IMR-90 (cell line): ENCODE measurements at places on chromosomes 2 and 18. TPM values are rescaled to one million over a fixed set of nuclear protein-coding genes. Genes with fewer than 3 reads are reported as not detected.

- DNase-seq = peak; percentile 93
These were observed 136.4 kb downstream of the TPGS2 start for GRCh38 chr18:36692371-36692770.

- DNase-seq = no peak
These were observed 157.1 kb upstream of the LRRTM1 start for GRCh38 chr2:80461505-80462197.

GRCh38 chr2:133293544-133294353, 274.5 kb downstream of the NCKAP5 start:
- peak; percentile 82 for DNase-seq

- peak; percentile 57 for DNase-seq
These were observed 38.9 kb downstream of the KLF7 start for GRCh38 chr2:207126724-207127308.

DNA sequence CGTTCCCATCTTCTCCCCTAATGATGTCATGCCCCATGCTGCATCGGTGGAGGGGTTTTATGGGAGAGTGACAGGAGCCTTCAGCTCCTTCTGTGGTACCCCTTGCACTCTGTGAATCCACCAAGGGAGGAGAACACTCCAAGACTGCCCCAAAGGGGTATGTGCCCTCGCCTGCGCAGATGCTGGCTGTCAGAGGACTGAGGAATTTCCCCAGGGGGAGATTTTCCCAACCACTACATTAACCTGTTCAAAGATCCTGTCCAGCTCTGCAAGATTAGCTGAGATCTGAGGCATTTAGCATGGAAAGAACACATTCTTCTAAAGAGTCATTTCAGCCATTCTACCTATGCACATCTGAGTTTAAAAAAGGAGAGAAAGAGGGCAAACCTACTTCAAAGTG, 143.2 kb upstream of the ITGA6 start:
- no peak for DNase-seq

- DNase-seq = peak; percentile 50
These were observed 52.9 kb upstream of the APCDD1 start for GRCh38 chr18:10401521-10401920.

- DNase-seq = no peak
These were observed 107.3 kb downstream of the USP34 start for GRCh38 chr2:61363580-61363979.

DNA sequence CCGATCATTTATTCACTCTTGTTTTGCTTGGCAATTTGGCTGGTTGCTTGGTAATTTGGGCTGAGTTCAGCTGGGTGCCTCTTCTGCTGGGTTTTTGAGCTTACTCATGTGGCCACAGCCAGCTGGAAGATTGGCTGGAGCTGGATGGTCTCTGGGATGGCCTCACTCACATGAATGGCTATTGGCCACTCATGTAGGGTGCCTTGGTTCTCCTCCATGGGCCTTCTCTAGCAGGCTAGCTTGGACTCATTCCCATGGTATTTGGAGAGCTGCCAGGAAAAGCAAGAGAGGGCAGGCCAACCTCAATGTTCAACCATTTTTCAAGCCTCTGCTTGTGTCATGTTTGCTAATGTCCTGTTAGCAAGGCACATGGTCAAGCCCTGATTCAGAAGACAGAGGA, 16.9 kb downstream of the ZAP70 start:
- peak; percentile 13 for DNase-seq

- DNase-seq = no peak
These were observed 19.2 kb downstream of the TNS1 start for GRCh38 chr2:217983276-217984233.

Gene PROKR1
- not detected in 2 replicates for total RNA-seq

Gene NRBP1
- 107 and 120 TPM in 2 replicates for total RNA-seq

Gene EML6
- total RNA-seq = 0.18 and 0.28 TPM in 2 replicates
